ENCODE measurements at places on chromosomes 1 and 21.

GRCh38 chr1:238233966-238234365 lies 343.2 kb upstream of the ZP4 start:
- no peak for DNase-seq

DNA sequence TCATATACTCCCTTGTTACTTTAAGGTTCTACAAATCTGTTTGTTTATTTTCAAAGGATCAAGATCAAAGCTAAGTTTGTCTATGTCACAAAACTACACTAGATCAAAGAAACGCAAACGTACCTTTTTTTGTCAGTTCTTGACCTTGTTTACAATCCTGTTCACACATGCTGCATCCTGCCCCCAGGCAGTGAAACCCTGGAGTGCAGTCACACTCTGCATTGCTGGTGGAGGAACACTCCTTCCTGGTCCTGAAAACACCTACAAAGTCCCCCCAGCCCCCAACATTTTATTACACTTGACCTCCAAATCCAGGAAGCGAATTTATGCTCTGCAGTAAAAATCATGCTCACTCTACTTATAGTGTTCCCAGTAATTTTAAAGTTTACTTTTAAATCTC lies 2.6 kb downstream of the TNFRSF9 start:
- DNase-seq, result no peak

DNA sequence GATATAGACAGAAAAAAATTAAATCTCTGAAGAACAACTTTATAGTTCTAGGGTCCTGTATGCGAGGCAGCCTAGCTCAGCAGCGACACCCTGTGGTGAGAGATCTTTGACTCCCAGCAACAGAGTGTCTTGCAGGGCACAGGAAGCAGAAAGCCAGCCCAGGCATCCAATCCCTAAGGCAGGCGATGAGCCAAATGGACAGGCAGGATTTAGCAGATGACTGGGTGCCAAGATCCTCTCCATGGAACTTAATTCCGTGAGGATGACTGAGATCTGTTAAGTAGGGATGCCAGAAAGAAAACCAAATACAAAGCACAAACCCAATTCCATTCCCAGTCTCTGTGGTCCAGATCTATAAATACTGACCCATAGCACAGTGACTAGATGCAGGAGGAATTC lies 38.8 kb downstream of the HLCS start:
- peak; percentile 56 for DNase-seq

DNA sequence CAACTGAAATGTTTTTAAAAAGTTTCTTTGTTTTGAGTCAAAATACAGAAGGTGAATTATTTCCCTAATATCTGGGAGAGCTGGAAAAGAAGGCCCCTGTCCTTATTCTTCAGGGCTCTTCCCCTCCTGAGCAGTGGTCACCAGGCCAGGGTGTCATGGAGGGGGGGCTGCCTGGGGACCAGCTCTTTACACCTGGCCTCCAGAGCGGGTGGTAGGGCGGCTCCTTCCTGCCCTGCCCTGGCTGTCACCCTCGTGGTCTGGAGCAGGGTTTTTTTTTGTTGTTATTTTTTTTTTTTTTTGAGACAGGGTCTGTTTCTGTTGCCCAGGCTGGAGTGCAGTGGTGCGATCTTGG lies 6.6 kb downstream of the SKI start:
- DNase-seq, result no peak

- DNase-seq, result no peak
These were observed 32.8 kb upstream of the ECE1 start for GRCh38 chr1:21323091-21323490.

DNA sequence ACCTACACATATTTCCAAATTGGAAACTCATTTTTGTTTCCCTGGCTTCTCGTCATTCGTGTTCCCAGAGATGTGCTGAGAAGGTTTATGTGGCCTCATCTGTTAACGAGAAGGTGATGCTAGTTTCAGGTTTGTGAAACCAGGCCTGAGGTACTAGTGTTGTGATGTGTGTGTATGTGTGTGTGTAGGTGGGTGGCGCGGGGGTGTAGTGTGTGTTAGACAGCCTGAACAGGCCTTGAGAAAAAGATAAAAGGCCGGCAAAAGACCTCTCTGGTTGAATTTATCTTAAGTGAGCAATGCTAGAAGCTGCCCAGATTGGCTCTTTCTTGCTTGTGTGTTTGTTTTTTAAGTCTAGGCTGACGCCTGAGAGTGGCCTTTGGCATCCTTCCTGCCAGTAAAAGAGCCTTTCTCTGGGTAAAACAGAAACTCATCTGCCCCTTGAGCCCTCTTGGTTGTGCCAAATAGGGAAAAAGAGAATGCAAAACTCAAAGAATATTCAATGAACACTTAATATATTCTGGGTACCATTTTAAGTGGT lies 65.8 kb upstream of the HSD17B7 start:
- DNase-seq, result no peak
